PC-3 (cell line): ENCODE measurements at places on chromosomes 7 and 10. TPM values are rescaled to one million over a fixed set of nuclear protein-coding genes. Genes with fewer than 3 reads are reported as not detected.

The PTF1A gene
- total RNA-seq, result not detected in 2 replicates

The HOGA1 gene
- 0.15 TPM in 1 of 2 replicates, not detected in the other for total RNA-seq

DNA sequence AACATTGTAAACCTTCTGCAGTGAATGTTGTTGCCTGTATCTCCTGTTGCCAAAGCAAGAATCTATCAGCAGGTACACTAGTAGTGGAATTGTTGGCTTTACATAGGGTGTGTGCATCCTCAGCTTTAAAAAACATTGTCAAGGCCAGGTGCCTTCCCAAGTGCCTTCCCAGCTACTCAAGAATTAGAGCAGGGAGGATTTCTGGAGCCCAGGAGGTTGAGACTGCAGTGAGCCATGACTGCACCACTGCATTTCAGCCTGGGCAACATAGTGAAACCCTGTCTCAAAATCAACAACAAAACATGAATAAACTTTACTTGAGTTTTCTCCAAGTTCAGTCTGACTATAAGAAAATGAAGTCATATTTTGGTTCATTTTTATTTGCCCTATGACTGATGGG lies 217.3 kb downstream of the CCSER2 start:
- H3K27me3 ChIP-seq, result peaks cover 18% of the 10 kb centered on the region
- H3K4me1 ChIP-seq, result no peaks in the 10 kb centered on the region
- no peaks in the 10 kb centered on the region for H3K36me3 ChIP-seq
- no peak for DNase-seq
- H3K27ac ChIP-seq, result no peak overlapping the region

DNA sequence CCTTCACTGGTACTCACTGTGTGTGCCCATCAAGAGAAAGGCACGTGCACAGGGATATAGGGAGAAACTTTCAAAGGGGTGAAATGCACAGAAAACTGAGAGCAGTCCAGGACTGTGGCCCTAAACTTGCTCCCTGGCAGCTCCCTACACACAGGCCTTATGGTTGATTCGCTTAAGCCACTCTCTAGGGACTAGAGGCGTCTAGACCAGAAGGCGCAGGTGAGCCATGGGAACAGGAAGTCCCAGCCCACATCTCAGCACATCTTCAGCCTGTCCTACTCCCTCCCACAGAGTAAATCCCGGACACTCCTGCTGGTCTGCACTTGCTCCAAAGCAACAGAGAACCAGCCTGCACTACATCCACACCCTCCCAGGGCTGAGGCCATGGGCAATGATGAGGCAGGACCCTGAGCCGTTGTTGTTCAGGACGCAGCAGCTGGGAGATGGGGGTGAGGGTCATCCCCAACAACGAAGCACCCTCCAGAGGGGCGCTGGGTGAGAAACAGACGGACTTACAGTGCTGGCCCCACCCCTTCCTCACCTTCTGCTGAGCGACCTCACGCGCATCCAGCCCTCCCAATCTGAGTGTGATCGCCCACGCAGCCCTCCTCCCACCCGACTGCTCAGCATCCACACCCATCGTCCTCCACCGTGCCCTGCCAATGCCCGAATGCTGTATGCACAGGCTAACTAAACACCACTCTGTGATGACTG lies 109.3 kb downstream of the TNS3 start:
- no peaks in the 10 kb centered on the region for H3K27me3 ChIP-seq
- DNase-seq, result no peak
- H3K36me3 ChIP-seq, result no peaks in the 10 kb centered on the region; the same call in 1 of the 2 replicates
- no peak overlapping the region for H3K27ac ChIP-seq
- no peak overlapping the region for H3K4me3 ChIP-seq

- H3K27me3 ChIP-seq, result peaks cover 20% of the 10 kb centered on the region
- no peaks in the 10 kb centered on the region for H3K36me3 ChIP-seq
- no peaks in the 10 kb centered on the region for H3K4me1 ChIP-seq
These were observed 21.9 kb upstream of the KCNK18 start for GRCh38 chr10:117175215-117175900.

The SHLD2 gene
- total RNA-seq, result 13.0 and 16.0 TPM in 2 replicates

The ANKRD1 gene
- total RNA-seq, result 2.8 and 3.5 TPM in 2 replicates
